Spinal cord (tissue), 10 donors: ENCODE measurements at places on chromosomes 7 and 10. TPM values are rescaled to one million over a fixed set of nuclear protein-coding genes. Genes with fewer than 3 reads are reported as not detected.

The FZD1 gene
- total RNA-seq = 26.3 TPM

The RET gene
- total RNA-seq = 49.9 TPM

The FKBP6 gene
- not detected for total RNA-seq

The DENND2A gene
- total RNA-seq = 23.7 TPM

The SPDYE11 gene
- total RNA-seq = 0.06 TPM

The ICA1 gene
- total RNA-seq = 33.3 TPM

The GARIN1A gene
- 2.6 TPM for total RNA-seq

The RPEL1 gene
- total RNA-seq = 0.11 TPM

The PTPRN2 gene
- 33.2 TPM for total RNA-seq

The AGAP5 gene
- 10.1 TPM for total RNA-seq

The LRRC17 gene
- total RNA-seq = 110 TPM

The C10orf67 gene
- total RNA-seq = 1.0 TPM

The CHCHD2 gene
- 182 TPM for total RNA-seq

The FAM131B gene
- total RNA-seq = 53.5 TPM

The IL6 gene
- 0.22 TPM for total RNA-seq

The PVRIG gene
- total RNA-seq = not detected

The FAM25A gene
- not detected for total RNA-seq

The HOXA5 gene
- 32.1 TPM for total RNA-seq

The RAB18 gene
- 108 TPM for total RNA-seq

The PIK3AP1 gene
- total RNA-seq = 4.3 TPM

The LIPK gene
- not detected for total RNA-seq

The ANXA8 gene
- total RNA-seq = 0.17 TPM

The SLC16A9 gene
- 108 TPM for total RNA-seq

The BLVRA gene
- total RNA-seq = 22.6 TPM

The NEUROG3 gene
- not detected for total RNA-seq

The CLDN3 gene
- total RNA-seq = 3.9 TPM

The FAM180A gene
- total RNA-seq = 0.99 TPM

The TEX47 gene
- total RNA-seq = not detected

The FFAR4 gene
- total RNA-seq = 0.06 TPM

The IKZF1 gene
- 9.0 TPM for total RNA-seq

The HOXA13 gene
- not detected for total RNA-seq

The ZSWIM8 gene
- total RNA-seq = 38.8 TPM

The CHN2 gene
- total RNA-seq = 30.5 TPM

The JAKMIP3 gene
- 1.4 TPM for total RNA-seq
